ENCODE measurements at places on chromosomes 12 and 14. TPM values are rescaled to one million over a fixed set of nuclear protein-coding genes. Genes with fewer than 3 reads are reported as not detected.

Gene TMEM63C
- 0.22 TPM for total RNA-seq

Gene KLRC1
- total RNA-seq: not detected

Gene PFKM
- 72.4 TPM for total RNA-seq

Gene BMAL2
- 6.8 TPM for total RNA-seq

Gene RASSF9
- 0.38 TPM for total RNA-seq

Gene ACVRL1
- total RNA-seq: 0.13 TPM

All from motor neuron (in vitro differentiated cells).